ENCODE measurements at places on chromosomes 4 and X.

DNA sequence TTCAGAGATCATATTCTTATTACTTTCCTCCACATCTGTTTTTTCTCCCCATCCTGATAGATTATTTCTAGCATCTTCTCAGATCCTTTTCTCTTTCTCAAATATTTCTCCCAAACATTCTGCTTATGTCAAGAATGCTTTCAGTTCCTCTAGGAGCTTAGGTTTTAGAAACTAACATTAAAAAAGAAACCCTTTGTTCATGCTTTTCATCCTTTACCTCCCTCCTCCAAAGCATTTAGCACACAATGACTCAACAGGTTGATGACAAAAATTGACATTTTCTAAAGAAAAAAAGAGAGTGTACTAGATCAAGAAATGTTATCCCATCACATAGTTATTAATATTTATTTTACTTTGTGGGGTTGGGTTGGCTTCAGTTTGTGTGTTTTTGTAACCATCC lies 16.5 kb upstream of the ALB start:
- DNase-seq = no peak

- DNase-seq = no peak
These were observed 466.6 kb downstream of the INPP4B start for GRCh38 chr4:142379277-142380051.

DNA sequence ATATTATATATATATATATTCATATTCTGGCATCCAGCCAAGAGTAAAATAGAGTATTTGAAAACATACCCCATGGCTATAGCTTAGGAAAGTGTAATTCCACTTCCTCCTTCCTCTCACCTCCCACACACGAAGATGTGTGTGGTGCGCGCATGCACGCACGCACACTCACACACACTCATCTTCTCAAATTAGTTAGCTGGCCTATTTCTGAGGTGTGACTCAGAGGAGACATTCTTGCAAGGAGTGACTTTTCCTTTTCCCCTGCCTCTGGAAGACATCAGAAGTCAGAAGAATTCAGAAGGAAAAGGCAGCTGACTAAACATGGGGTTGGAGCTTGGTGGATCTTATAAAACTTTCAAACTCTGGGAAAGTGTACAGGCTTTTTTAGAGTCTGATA lies 8.8 kb downstream of the ENPEP start:
- no peak for DNase-seq

GRCh38 chrX:87661761-87662160 lies 144.2 kb downstream of the KLHL4 start:
- no peak for DNase-seq

DNA sequence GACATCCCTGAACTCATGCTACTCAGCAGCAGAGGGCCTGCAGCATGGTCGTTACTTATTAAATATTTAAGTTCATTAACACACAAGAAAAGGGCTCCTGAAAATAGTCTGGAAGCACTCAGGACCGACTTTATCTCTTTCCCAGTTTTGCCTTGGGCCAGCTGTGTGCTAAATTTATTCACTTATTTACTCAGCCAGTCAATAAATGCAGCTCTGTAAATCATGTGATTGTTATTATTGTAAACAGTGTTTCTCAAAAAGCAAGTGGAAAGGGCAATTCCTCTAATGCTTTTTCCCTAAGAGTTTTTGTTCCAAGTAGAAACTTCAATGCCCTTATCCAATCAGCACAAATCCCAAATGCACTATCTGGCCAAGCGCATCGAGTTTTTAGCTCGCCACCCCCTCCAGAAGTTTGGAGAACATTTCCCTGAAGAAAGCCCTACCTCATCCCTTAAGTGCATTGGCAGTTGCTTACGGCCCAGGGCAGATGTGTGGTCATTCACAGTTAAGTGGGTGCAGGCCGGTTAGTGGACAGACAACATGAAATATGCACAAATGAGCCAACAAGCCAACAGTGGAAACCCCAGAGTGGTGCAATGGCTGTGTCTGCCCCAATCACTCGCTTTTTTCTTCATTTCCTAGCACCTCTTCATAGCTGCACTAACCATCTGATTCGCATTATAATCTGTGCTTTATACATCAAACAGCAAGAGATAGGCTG lies 125.8 kb downstream of the SMIM20 start:
- DNase-seq = no peak

GRCh38 chr4:71290074-71290473 lies 48.7 kb upstream of the SLC4A4 start:
- DNase-seq = no peak

GRCh38 chrX:30156880-30157560 lies 58.3 kb upstream of the MAGEB2 start:
- no peak for DNase-seq

DNA sequence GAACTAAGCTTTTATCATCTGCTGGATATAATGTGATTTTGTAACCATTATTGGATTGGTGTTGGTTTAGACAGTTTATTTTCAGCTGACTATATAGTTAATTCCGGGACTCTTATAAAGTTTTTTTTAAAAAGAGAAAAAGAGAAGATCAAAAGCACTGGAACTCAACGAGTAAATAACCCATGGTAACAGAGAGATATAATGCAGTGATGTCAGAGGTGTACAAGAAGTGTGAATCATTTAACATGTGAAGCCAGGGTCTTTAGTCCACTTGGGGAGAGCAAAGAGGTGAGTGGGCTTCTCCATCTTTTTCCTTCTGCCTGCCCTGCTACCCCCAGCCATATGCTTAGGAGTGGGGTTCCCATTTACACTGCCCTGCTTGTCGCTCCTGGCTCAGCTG lies 3.2 kb downstream of the TMEM165 start:
- DNase-seq = no peak

DNA sequence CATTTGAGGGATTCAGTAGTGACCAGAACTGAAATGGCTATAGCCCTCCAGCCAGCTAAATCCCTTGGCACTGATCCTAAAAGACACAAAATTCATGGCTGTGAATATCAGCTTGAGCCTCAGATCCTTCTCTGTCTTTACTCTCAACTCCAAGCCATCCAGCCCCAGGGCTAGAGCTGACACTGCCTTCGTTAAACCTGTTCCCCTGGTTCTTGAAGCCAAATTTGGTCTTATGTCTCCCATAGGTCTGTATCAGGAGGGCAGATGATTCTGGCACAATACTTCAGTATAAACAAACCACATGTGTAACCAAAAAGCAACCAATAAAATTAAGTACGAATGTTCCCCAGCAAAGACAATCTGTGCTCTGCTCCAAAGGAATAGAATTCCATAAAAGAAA lies 78.0 kb downstream of the ANOS1 start:
- DNase-seq = no peak

DNA sequence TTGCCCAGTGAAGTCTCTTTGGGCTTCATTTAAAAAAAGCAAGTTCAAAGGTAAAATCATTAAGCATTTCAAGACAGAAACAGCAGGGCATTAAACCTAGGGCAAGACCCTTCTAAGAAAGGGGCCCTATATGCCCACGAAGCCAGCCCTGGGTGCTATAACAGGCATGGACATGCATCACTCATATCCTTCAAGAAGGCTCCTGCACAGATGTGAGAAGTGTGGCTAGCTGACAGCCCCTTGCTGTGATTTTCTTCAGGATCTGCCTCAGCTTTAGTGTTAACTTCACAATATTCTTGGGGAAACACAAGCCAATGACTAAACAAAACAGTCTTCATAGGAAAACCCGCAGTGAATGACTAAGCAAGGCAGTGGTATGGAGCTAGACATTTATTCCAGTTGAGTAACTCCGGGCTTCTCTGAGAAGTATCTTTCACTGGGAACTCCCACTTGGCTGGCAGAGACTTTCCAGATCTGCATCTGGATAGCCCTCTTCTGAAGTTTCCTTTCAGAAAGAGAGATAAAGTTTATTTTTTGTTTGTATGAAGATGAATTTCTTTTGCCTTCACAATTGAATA lies 11.9 kb upstream of the MAOA start:
- no peak for DNase-seq

- no peak for DNase-seq
These were observed 173.9 kb upstream of the FTHL17 start for GRCh38 chrX:31245714-31246113.

- DNase-seq = no peak
These were observed 138.8 kb downstream of the AREG start for GRCh38 chr4:74583757-74584156.

DNA sequence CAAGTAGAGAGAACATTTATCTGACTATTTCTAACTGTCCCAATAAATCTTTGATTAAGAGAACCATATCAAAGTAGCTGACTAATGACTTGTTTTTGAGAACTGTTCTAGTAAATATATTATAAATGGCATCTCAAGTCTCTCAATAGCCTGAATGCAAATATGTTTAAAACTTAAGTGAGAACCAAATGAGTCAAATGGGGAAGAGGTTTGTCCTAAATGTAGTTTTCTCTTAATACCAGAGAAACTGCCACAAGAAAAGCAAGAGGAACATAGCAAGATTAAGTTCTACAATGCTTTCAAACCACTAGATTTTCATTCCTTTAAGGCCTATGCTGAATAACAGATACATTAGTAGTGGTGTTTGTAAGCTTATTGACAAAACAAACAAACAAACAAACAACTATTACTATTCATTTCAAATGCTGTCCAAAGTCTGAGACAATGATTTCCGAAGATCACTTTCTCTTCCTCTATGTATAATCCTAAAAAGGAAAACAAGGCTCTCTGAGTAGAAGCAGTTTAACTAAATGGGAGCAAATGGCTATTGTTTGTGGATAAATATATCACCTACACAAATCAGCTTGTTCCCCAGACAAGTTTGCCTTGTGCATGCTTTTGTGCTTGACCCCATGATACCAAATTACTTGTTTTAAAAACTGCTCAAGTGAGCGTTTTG lies 408.4 kb upstream of the EMCN start:
- DNase-seq = no peak

DNA sequence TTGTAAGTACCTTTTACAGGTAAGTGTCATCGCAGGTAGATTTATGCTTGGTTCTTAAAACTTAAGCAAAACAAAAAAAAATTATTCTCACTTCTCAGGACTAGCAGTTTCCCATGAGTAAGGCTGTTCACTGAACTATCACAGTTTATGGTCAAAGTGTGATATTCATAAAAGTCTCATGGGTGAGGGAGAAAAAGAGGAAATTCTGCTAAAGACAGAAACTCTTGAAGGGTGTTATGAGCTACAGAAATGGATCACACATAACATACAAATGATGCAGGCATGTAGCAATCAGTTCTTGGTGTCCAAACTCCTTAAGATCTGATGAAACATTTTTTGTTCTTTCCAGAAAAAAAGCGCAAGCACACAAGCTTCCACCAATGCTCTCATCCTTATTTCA lies 8.5 kb downstream of the RAB9A start:
- no peak for DNase-seq

DNA sequence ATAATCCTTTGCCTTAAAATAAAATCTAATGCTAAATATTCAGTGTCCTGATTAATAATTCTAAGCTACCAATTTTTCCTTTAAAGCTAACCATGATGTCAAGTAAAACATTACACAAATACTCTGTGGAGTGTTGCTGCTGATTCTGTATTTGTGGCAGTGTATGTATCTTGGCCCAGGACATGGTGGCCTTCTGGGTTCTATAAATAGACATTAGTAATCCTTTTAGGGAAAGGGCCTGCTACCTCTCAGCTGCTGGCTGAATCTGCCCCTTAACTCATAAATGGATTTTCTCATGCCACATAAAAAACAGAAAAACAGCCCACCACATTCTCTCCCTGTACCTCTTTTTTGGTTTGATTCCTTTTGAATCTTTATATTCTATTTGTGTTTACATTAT lies 1.2 kb upstream of the XK start:
- DNase-seq = no peak

DNA sequence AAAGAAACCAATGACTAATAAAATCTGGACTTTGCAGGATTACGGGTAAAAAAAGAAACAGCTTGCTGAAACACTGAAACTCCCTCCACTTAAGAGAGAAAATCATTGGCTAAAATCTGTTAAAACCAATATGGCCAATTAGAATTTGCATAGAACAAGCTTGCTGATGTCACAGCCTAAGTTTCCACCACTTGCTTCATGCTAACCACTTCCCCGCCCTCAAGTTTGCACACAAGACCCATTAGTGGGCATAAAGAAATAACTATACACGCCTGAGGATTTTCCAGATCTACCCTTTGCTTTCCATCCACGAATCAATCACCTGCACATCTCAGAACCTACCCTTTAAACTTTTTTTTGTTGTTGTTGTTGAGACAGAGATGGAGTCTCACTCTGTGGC lies 42.7 kb upstream of the PHEX start:
- no peak for DNase-seq

DNA sequence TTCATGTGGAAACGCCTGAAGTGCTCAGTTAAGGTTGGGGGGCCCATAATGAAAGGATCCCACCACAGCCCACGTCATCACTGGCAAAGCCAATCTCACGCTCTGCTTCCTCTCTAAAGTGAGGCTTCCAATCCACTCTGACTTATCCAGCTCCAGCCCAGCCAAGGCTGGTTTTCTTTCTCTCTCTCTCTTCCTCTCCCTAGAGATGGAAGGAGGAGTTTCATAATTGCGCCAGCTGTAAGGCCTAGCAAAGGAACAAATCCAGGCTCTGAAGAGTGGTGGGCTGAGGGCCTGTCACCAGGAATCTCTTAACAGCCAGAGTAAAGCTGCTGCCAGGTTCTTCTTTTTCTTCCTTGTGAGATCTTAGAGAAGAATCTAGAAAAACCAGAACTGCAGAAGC lies 20.7 kb upstream of the BCLAF3 start:
- DNase-seq = no peak

DNA sequence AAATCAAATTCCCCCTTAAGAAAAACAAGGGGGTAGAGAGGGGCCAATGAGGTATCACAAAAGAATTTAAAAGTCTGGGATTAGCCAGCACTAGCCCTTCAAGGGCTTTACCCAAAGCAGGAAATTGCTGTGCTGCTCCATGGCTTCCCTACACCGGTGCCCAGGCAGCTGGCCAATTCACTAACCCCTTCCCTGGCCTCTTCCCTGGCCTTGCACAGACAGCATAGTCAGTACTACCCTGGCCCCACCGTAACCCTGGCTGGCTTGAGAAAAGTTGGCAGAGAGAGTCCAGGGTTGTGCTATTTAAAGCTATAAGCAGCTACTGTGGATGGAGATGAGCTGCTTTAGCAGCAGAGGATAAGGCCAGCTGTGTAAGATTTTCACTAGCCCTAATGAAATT lies 43.1 kb downstream of the ADAMTS3 start:
- no peak for DNase-seq

GRCh38 chrX:17547658-17548057 lies 172.7 kb downstream of the NHS start:
- no peak for DNase-seq

DNA sequence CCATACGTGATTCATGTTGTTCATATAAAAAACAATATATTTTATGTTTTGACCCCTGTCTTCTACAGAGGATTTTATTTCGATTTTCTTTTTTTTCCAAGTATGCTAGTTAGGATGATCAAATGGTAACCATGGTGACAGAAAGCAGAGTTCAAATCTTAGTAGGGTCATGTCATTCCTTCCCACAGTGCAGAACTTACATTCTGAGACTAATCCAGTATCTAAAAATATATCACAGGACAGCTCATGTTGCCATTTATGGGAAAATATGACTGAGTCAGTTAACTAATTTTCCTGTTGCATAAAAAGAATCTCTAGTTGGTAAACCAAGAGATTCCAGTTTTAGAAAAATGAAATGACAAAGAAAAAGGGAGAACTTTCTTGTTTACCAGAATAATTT lies 209.5 kb downstream of the PARM1 start:
- DNase-seq = no peak

GRCh38 chr4:150385606-150386005 lies 196.3 kb upstream of the MAB21L2 start:
- DNase-seq = no peak
